Hindlimb muscle (tissue), 1 donor: ENCODE measurements at places on chromosomes 7 and 10. TPM values are rescaled to one million over a fixed set of nuclear protein-coding genes. Genes with fewer than 3 reads are reported as not detected.
A peak's percentile ranks its signal among the peaks of the same experiment; 100 is the strongest.

GRCh38 chr7:134995239-134996096, 9.2 kb downstream of the AGBL3 start:
- DNase-seq, result no peak

OR2A1 gene
- 0.19 TPM for polyA plus RNA-seq

- peak; percentile 47 for DNase-seq
Observed at GRCh38 chr7:101671371-101672356, 42.6 kb upstream of the MYL10 start.

- peak; percentile 66 for DNase-seq
Observed at GRCh38 chr7:99392659-99393354, 15.6 kb downstream of the PDAP1 start.

- DNase-seq, result no peak
Observed at GRCh38 chr7:111018960-111019736, 71.8 kb upstream of the LRRN3 start.

FBXL13 gene
- polyA plus RNA-seq, result 0.76 TPM

DNA sequence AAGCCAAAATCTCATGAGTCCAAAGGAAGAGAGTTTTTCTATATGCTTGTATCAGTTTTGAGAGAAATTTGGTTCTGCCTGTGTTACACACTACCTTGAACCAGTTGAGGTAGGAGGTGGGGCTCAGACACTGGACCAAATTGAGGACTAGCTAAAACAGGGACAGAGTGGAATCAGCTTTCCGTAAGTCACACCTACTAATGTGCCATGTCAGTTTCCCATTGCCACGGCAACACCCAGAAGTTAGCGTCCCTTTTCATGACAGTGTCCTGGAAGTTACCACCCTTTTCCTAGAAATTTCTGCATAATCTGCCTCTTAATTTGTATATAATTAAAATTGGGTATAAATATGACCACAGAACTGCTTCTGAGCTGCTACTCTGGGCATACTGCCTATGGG, 9.0 kb downstream of the ADK start:
- DNase-seq, result no peak

LDB3 gene
- polyA plus RNA-seq, result 907 TPM

ECHS1 gene
- 152 TPM for polyA plus RNA-seq

- no peak for DNase-seq
Observed at GRCh38 chr10:93672022-93672678, 30.2 kb downstream of the FRA10AC1 start.

PRKAG2 gene
- polyA plus RNA-seq, result 14.2 TPM

LYZL2 gene
- not detected for polyA plus RNA-seq

GRCh38 chr10:58311026-58311425, 23.8 kb upstream of the UBE2D1 start:
- peak; percentile 16 for DNase-seq

SPDYE1 gene
- polyA plus RNA-seq, result 2.3 TPM

GRCh38 chr7:33673029-33673700, 232.2 kb upstream of the BMPER start:
- DNase-seq, result no peak

TSPAN13 gene
- polyA plus RNA-seq, result 74.1 TPM

FGFR2 gene
- 3.6 TPM for polyA plus RNA-seq

- DNase-seq, result no peak
Observed at GRCh38 chr7:138243430-138243829, 167.2 kb downstream of the AKR1D1 start.

- no peak for DNase-seq
Observed at GRCh38 chr10:133076274-133077038, 11.3 kb upstream of the ADGRA1 start.

SEMA3A gene
- polyA plus RNA-seq, result 24.0 TPM

DNA sequence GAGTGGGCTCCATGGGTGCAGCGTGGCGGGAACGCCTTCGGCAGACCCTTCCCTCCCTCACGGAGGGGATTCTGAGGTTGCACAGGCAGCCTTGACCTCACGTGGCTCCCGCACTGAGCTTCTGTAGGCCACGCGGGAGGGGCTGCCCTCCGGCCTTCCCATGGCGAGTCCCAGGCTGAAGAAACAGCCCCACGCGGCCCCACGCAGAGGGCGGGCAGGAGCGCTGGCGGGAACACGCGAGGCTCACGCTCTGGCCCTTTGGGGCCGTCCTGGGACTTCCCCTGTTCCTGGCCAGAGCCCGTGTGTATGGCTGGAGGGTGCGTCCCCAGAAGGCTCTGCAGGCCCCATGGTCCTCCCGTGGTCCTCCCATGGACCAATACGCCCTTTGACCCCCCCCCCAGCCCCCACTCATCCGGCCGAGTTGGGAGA, 21.7 kb upstream of the NKX6-2 start:
- DNase-seq, result no peak

- DNase-seq, result no peak
Observed at GRCh38 chr10:63697956-63698786, 177.0 kb downstream of the REEP3 start.

DNA sequence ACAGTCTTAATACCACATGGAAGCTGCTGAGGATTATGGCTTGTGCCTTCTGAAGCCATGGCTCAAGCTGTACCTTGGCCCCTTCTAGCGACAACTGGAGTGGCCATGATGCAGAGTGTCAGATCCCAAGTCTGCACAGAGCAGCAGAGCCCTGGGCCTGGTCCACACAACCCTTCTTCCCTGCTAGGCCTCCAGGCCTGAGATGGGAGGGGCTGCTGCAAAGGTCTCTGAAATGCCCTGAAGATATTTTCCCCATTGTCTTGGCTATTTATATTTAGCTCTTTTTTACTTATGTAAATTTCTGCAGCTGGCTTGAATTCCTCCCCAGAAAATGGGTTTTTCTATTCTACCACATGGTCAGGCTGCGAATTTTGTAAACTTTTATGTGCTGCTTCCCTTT, 804.6 kb upstream of the ZWINT start:
- DNase-seq, result no peak

DNA sequence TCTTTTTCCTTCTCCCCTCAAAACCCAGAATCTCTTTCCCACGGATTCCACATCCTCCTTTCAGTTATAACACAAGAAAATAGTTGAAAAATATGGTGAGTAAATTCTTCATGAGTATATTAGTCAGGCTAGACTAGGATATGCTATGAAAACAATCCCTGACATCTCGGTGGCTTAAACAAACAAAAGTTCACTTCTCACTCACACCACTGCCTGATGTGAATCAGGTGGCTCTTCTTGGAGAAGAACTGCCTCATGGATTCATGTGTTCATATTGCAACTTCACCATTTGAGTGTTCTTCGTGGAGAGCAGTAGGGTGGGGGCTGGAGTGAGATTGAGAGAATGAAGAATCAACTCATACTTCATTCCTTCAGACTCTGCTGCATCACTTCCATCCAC, 204.1 kb downstream of the PHF14 start:
- DNase-seq, result no peak

DNA sequence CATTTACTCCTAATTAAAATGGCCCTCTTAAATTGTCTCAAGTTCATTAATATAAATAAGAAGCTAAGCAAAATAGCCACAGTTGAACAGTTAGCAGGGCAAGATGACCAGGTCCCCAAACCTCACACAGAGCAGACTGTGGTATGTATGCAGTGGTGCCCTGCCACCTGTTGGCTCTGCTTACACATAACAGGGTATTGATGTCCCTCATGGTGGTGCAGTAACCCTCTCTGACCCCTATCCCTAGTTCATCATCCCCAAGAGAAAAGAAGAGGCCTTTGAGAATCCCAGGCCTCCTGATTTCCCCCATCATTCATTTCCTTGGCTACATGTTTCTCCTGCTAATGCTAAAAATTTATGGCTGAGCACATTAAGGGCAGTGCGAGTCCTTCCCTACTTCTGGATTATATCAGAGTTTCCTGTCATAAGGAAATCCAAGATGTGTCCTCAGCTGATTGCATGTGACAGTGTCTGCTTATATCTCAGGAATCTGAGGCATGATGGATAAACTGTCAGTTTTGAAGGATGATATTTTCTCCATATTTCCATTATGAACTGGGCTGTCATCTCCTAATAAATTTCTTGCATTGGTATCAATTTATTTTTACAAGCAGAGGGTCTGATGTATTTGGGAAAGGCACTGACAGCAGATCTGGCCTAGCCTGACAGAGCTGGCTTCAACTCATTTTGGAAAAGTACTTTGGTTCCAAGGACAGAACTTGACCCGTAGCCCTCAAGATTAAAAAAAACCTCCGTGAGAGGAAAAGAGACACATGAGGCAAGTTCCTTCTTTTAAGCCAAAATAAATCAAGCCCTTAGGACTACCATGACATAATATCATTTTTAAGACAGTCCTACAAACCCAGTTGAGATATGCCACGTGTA, 880.6 kb downstream of the LRMDA start:
- DNase-seq, result no peak

DNA sequence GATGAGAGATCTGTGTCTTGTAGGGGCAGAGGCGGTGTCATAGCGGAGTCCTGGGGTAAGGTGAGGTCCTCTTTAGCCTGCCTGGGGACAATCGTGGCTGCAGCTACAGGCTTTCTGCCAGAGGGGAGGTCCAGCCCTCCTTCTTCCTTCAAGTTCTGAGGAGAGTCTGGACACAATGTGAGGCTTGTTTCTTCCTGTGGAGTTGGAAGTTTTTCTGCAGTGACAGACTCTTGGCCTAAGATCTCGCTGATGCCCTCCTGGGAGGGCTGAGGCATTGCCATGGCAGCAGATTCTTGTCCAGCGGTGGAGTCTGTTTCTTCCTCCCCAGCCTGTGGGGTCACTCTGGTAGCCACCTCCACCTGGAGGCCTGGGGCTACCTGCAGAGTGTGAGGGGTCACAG, 4.4 kb downstream of the NACAD start:
- DNase-seq, result no peak

MSMB gene
- polyA plus RNA-seq, result not detected

GRCh38 chr10:22536620-22537019, 177.8 kb downstream of the PIP4K2A start:
- no peak for DNase-seq

GDF10 gene
- polyA plus RNA-seq, result 0.41 TPM

COMTD1 gene
- 7.4 TPM for polyA plus RNA-seq

GRCh38 chr7:17687361-17687760, 252.9 kb downstream of the SNX13 start:
- DNase-seq, result no peak

WDR86 gene
- 9.8 TPM for polyA plus RNA-seq

- DNase-seq, result no peak
Observed at GRCh38 chr7:133386205-133386604, 133.3 kb downstream of the EXOC4 start.

DNA sequence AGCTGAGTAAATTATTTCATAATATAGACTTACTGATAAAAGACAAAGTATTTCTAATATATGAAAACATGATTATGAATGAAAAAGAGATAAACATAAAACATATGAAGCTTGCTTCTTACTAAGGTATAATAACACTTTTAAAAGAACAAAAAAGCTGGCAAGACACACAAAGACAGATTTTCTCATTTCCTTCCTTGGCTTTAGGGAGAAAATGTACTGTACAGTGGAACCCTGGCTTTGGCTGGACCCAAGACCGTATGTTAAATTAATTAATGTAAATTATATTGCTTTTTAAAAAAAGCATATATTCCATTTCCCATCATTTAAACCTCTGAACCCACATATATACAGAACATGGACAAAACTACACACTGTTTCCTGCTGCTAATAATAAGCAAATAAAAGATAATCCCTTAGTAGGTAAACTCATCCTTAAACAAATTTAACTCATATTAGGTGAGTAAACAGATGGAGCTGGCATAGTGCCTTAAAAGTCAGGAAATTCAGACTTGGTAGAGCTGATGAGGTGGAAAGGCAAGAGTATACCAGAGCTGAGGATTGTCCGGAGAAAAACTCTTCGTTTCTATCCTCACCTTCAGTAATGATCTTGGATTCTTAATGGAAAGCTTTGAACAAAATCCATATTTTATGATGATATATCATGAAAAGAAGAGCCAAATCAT, 1016.4 kb upstream of the KCND2 start:
- DNase-seq, result no peak

GRCh38 chr10:2895594-2896196, 171.7 kb upstream of the PFKP start:
- no peak for DNase-seq

DNA sequence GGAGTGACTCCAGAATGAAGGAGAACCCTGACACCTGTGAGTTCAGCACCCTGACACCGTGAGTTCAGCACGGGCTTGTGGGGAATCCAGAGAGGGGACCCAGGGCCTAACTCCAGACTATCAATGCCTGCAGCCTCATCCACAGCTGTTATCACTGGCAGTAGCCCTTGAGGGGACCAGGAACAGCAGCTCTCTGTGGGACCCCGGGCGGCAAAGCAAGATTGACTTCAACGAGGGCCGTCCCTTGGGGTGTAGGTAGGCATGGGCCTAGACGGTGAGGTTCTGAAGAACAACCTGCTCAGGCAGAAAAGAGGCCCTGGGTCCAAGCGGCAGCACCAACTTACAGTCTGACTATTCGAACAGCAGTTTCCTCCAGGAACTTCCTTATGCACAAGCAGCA, 8.9 kb downstream of the GRID1 start:
- DNase-seq, result no peak

DNA sequence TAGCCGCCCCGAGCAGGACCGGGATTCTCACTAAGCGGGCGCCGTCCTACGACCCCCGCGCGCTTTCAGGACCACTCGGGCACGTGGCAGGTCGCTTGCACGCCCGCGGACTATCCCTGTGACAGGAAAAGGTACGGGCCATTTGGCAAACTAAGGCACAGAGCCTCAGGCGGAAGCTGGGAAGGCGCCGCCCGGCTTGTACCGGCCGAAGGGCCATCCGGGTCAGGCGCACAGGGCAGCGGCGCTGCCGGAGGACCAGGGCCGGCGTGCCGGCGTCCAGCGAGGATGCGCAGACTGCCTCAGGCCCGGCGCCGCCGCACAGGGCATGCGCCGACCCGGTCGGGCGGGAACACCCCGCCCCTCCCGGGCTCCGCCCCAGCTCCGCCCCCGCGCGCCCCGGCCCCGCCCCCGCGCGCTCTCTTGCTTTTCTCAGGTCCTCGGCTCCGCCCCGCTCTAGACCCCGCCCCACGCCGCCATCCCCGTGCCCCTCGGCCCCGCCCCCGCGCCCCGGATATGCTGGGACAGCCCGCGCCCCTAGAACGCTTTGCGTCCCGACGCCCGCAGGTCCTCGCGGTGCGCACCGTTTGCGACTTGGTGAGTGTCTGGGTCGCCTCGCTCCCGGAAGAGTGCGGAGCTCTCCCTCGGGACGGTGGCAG, at the start of gene MGMT:
MGMT (plus strand) TSS at position 539 of the 656 bp plus-strand sequence.
- DNase-seq, result peak; percentile 90

MBLAC1 gene
- 1.5 TPM for polyA plus RNA-seq

TAS2R39 gene
- not detected for polyA plus RNA-seq
